Stimulated activated CD4-positive, alpha-beta T cell treated with anti-CD3 and anti-CD28 coated beads, Interleukin-1b, Interleukin-23, amount 100 ng/mL, for 4 hours (primary cell): ENCODE measurements at places on chromosomes 5 and 9.

GRCh38 chr5:78925129-78925876 lies 59.8 kb downstream of the ARSB start:
- no peak for DNase-seq

DNA sequence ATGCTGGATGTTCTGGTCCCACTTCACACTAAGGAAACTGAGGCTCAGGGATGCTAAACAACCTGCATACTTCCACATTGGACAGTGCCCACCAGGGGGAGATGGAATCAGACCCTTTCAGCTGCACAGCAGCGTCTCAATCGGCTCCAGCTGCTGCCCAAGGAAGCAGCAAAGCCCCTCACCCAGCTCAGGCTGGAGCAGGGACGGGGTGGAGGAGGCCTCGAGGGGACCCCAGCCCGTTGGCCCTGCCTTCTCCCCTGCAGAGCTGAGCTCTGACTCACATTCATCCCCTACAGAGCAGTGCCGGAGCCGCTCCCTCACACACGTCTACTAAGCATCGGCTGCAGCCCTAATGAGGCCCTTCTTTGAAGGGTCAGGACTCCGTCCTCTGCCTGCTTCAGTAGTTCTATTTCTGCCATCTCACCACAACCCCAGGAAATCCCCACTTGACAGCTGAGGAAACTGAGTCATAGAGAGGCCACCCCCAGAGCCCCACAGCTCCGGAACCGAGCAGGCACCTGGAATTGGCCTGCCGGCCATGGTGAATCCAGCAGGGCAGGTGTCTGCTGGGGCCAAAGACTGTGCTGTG lies 21.5 kb upstream of the SUSD3 start:
- no peak for DNase-seq

DNA sequence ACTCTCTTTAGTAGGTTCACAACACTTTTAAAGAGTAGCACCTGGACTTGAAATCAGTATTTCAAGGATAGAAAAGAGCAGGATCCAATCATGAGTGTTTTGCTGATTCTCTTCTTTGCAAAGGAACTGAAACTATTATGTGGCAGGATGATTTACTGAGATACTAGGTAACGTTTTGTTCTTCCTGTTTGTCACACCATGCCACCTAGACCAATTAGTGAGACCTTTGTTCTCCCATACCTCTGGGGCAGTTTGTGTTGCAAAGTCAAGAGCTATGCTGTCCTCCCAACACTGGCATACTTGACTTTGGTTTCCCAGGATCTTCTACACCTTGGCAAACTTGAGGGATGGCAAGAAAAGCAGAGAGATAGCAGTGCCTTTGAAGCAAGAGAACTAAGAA lies 43.4 kb downstream of the PPP1R2B start:
- no peak for DNase-seq

DNA sequence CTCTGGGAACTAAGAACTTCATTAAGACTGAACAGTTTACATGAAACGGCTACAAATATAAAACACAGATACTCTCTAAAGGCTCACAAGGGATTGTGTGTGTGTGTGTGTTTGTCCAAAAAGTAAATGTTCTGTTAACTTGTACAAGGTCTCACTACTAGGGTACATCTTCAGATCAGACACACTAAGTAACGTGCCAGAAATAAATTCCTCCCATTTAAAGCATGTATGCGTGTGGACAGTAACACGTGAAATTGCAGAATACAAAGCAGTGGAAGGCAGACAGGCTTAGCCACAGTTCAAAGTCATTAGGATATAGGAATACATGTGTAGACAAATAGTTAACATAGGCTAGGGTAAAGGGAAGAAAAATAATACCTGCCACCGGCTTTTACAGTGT lies 1.8 kb downstream of the BNC2 start:
- no peak for DNase-seq

- no peak for DNase-seq
These were observed 10.7 kb downstream of the CAMK2A start for GRCh38 chr5:150278916-150279315.

- DNase-seq = no peak
These were observed 4.2 kb downstream of the FAM193B start for GRCh38 chr5:177550122-177550521.

DNA sequence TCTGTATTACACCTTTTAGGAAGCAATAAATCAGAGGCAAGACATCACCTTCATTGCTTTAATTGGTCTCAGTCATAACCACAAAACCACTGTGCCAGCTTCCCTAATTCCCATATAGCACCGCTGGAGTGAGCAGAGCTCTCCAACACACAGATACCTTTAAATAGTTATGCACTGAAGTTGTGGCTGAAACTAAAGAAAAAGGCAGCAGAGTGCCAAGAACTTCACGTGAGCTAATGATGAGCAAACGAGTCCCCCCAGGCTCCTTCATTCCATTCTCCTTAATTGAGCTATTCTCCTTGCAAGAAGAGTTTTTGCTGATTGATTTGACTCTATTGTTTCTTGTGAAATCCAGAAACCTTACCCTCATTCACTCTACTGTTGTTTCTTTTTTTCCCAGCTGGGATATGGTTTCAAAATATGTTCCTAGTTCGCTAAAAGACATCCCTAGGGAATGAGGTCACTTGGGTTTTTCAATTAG lies 501.5 kb downstream of the SPATA31D1 start:
- no peak for DNase-seq

- no peak for DNase-seq
These were observed 9.9 kb downstream of the DOLK start for GRCh38 chr9:128937310-128938165.

GRCh38 chr9:114836769-114837168 lies 30.9 kb upstream of the TNFSF15 start:
- DNase-seq = no peak

GRCh38 chr5:14467251-14467650 lies 114.3 kb upstream of the OTULINL start:
- DNase-seq = no peak

DNA sequence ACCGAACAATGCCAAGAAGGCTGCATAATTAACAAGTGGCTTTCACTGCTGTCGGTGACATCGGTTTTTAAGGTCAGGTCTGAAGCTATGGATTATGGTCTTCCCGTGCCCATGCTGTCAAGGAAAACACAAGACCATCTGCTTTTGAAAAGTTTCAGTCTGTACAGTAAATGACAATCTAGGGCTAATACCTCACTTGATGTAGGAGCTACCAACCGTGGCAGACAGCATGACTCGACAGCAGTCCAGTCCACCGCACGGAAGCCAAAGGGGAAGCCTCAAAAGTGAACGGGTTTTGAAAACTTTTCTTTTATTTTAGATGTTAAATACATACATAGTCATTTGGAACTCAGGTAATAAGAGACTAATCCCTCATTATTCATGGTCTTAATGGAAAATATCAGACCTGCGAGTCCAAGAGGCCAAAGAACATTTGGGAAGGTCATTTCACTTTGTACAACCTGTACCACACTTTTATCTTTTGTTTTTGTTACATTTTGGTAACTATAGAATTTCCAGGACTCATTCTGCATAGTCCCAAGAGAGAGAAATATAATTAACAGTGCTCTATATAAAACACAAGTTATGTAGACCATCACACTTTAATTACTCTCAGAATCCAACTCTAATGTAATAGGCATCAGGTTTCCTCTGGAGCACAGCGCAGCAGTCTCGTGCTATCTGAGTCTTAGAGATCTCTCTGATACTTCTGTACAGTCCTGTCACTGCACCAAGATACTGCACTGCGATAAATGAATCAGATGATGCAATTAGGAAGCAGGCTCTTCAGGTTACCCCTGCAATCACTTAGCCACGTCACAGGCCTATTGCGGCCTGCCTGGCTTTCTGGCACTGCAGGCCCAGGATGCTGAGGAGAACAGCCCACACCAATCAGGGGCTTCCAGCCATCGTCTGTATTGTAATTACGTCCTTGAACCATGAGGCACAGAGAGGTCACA lies 184.9 kb downstream of the FANCC start:
- no peak for DNase-seq

DNA sequence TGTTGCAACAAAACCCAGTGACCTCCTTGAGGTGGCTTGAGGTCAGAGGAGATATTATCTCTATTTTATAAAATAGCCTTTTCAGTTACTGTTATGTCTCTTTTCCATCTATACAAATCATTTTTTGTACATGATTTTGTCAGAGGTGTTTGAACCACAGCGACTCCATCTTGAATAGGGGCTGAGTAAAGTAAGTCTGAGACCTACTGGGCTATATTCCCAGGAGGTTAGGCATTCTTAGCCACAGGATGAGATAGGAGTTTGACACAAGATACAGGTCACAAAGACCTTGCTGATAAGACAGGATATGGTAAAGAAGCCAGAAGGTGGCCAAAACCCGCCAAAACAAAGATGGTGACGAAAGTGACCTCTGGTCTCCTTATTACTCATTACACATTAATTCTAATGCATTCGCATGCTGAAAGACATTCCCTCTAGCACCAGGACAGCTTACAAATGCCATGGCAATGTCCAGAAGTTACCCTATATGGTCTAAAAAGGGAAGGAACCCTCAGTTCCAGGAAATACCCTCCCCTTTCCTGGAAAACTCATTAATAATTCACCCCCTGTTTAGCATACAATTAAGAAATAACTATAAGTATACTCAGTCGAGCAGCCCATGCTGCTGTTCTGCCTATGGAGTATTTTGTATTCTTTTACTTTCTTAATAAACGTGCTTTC lies 283.9 kb upstream of the ISL1 start:
- no peak for DNase-seq

- no peak for DNase-seq
These were observed 492.2 kb downstream of the NR2F1-AS1 start for GRCh38 chr5:93088592-93089389.

DNA sequence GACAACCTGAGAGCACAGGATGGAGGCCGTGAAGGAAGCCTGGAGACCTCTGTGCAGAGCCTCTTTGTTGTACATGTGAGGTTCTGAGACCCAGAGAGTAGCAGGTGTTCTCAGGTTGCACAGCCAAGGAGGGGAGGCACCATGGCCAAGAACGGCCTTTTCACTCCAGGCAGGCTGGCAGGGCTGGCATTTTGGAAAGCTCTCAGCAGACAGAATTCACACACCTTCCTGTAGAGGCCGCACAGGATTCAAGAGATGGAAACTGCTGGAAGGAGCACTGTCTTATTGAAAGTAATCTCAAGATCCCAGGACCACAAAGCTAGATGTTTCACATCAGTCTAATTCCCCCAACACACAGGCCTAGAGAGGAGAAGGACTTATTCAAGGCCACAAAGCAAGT lies 52.8 kb upstream of the XPA start:
- DNase-seq = no peak

GRCh38 chr9:111851553-111851952 lies 45.1 kb upstream of the UGCG start:
- no peak for DNase-seq

- no peak for DNase-seq
These were observed 39.4 kb downstream of the MRPS27 start for GRCh38 chr5:72280581-72281069.
